ENCODE measurements at places on chromosomes 5 and 9.
A peak's percentile ranks its signal among the peaks of the same experiment; 100 is the strongest.

DNA sequence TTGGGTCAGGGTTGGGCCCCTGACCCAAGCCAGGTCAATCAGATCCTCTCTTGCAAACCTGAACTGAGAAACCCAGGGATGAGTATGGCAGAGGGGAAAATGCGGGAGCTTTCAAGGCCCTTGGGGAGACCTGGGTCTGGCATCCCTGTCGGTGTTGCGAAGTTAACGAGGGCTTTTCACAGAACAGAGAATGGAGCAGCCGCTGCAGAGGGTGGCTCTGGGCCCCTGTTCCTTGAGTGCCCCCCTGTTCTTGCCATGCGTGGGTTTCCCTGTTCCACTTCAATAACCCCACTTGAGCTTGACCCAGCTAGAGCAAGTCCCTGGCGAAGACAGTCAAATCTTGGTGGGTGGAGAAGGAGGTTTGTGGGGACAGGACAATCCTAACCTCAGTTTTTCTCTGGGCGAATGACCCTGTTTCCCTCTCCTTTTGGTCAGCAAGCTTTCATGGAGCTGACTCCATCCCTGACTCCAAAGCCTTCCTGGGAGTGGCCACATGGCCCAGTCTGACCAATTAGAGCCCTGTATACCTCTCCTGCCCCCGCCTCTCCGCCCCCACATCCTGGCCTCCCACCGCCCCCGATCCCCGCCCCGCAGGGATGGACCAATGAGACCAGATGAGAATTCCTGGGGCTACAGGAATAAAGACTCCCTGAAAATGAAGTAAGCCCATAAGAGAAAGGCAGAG, 2.9 kb upstream of the VDAC1 start:
- DNase-seq: no peak

GRCh38 chr5:68369023-68369359, 153.4 kb downstream of the PIK3R1 start:
- peak; percentile 15 for DNase-seq

GRCh38 chr5:17042041-17042440, 106.0 kb upstream of the MYO10 start:
- DNase-seq: no peak

DNA sequence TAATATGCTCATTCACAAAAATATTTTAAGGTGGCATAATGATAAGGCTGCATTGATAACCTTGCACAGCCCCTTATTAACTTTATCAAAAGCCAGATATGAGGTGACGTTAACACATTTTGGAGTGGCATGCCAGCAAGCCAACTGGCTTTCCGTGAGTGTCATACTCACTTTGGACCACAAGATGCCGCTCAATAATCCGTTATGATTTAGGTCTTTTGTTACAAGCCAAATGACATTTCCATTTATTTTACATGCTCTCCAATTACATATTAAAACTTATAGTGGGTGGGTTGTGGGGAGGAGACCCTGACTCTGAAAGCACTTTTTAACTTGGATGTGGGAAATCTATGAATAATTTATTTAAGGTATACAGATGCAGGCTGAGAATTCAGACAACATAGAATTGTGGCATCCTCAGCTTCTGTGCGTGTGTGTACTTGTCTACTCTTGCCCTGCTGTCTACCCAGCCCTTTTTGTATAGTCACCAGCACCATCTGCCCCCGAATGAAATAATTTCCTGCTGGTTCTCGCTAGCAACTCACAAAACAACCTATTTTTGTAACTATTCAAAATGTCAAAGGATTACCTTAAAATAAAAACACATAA, 305.1 kb downstream of the PSAT1 start:
- peak; percentile 80 for DNase-seq

DNA sequence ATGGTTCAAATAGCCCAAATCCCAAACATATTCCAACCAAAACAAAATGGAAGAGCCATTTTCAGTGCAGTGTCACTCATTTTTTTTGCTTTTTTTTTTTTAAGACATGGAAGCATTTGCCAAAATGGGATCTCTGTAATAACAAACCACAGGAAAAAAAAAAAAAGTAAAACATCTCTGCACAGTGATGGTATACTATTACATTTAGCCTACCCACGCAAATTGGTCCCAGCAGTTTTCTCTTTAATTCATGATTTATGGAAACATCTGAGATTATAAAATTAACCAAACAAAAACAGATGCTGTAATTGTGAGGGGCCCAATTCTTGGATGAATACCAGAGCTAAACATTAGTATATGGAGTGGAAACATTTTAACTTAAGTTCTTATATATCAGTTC, 566.6 kb downstream of the ZNF608 start:
- DNase-seq: peak; percentile 70

DNA sequence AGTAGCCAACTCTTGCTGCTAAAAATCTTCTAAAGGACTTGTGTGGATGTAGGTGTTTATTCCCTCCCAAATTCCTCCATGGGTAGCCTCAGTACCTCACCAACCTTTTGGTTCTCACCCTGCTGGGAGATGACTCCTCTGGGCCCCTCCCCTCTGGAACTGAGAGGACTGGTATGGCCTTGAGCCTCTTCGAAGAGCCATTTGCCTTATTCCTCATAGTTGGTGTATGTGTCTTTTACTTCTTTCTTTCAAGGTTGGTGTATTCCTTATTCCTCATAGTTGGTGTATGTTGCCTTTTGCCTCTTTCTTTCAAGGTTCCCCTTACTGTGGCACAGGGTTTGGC, 48.3 kb downstream of the GNAQ start:
- no peak for DNase-seq

DNA sequence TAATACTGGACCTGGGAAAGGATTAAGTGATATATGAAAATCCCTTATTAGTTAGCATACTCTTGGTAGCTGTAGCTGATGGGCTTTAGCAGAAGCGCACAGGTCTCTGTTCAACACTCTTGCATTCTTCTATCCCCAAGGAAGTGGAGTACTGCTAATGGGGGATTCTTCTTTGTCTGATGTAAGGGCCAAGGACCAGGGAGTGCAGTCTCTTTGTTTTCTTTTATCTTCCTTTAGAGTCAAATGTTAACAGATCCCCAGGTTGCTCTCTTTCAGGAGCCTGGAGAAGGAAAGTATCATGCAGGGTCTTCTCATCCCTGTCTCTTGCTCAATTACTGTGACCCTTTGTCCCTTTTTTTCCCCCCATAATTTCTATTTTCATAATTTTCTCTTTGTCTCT, 1146.9 kb upstream of the DMAC1 start:
- DNase-seq: no peak

- no peak for DNase-seq
These were observed 385.5 kb upstream of the MEF2C start for GRCh38 chr5:89268460-89268859.

- no peak for DNase-seq
These were observed 561.2 kb upstream of the C9orf72 start for GRCh38 chr9:28134446-28134976.

DNA sequence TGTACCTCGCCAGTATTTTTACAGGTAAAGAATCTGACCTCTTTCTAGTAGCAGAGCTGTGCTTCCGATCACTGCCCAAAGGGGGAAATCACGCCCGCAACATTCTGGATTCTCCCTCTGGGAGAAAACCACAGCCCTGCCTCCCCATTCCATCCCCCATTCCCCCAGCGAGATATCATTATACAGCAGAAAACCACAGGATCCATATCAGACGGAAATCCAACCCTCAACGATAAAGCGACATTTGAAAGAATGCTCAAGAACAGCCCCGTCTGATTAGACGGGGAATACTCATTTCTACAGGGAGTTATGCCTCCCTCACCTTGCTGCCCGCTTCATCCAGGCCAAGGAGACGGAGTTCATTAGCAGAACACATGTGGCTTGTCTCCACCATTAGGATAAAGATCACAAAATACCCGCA, 172.8 kb downstream of the COL23A1 start:
- no peak for DNase-seq

DNA sequence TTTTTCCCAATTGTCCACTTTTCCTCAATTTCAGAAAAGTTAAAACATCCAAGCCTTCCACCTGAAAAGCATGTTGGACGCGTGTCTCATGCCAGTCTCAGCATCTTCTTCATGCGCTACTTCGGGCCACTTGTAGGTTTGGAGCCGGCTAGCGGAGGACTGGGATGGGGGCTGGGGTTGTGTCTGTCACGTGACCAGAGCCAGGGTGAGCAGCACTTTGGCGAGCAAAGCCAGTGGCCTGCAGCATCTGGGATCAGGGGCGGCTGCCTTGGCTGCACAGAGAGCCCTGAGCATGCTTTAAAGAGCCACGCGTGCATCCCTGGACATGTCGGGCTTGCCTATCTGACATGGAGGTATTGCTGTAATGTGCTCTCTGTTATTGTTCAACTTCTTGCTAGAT, 41.2 kb downstream of the SLC6A3 start:
- DNase-seq: no peak

GRCh38 chr9:109016132-109016531, 2.8 kb upstream of the CTNNAL1 start:
- DNase-seq: peak; percentile 16

GRCh38 chr5:60257596-60258271, 364.2 kb upstream of the PDE4D start:
- peak; percentile 26 for DNase-seq

DNA sequence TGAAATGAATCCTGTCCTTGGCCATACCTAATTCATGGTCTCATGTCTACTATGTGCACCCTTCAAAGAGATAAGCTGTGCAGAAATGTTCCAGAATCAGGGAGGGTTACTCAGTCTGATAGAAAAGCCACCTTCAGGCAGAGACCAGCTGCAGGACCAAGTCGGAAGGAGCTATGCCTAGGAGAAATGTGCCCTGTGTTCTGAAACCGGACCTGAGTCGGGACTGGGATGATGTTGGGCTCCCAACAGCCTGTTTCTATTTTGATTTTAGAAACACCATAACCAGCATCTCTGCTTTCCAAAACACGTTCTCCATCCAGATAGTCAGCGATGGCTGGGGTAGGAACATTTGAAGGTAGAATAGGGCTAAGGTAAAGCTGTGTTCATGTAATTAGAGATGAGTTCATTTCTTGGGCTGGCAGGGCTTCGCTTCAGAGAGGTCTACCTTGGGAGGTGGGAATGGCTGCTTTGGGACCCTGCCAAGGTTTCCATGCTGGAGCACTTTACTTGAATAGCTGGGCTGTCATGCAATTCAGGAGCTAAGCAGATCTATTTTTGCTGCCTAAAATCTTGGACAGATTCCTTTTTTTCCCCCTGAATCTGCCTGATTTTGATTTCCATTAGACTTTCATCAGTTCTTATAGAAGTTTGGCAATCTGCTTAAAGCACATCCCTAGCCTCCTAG, 2.8 kb downstream of the ADCY2 start:
- DNase-seq: no peak

GRCh38 chr5:113531481-113532159, 18.1 kb downstream of the YTHDC2 start:
- peak; percentile 11 for DNase-seq

DNA sequence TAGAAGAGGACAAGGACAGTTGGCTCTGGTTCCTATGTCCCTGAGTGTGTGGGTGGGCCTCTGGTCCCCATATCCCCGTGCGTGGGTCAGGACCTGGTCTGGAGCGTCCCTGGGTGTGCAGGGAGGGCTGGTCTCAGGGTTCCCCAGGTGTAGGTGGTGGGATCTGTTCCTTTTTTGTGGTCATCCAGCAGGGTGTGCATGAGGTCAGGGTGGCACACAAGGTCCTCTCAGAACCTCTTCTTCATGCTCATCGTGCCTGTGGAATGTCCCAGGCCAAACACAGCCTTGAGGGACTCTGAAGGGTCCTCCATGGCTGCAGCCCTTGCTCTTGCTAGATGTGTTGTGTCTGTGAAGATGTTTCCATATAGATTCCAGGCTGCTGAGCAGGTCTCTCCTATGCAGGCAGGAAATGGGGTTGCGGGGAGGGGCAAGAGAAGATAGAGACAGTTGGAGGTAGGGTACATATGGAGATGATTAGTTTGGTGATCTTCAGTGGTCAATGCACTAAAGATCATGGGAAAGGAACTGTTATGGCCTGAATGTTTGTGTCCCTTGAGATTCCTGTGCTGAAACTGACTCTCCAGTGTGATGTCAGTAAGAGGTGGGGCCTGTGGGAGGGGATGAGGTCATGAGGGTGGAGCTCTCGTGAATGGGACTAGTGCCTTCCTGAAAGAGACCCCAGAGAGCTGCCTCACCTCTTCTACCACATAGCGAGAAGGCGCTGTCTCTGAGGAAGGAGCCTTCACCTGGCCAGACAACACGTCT, 53.1 kb downstream of the NXNL2 start:
- DNase-seq: no peak

DNA sequence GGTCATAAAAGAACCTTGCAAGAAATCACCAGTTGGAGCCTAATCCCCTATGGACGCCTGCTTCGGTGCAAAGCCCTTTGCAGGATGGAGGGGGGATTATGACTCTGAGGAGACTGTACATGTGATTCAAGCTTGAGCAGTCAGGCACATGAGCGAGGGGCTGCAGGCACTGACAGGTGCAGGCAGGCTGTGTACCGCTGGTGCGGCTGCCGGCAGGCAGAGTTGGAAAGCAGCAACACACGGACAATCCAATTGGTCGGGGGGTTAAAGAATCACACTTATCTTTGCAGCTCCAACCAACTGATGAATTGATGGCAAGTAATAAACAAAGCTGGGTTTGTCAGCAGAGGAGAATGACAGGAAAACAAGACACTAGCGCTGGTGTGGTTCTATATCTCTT, 5.7 kb downstream of the WHRN start:
- no peak for DNase-seq

DNA sequence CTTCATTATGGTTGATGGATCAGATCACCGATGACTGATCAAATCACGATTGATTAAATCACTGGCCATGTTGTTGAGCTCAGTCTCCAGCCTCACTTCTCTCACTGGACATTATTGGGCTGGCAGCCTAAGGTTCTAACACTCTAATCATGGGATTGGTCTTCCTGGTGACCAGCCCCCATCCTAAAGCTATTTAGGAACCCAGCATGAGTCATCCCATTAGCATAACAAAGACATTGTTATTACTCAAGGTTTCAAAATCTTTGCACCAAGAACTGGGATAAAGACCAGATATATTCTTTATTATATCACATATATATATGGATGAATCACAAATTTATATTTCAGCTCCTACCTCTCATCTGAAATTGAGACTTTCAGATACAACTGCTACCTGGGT, 272.1 kb upstream of the IL12B start:
- no peak for DNase-seq

DNA sequence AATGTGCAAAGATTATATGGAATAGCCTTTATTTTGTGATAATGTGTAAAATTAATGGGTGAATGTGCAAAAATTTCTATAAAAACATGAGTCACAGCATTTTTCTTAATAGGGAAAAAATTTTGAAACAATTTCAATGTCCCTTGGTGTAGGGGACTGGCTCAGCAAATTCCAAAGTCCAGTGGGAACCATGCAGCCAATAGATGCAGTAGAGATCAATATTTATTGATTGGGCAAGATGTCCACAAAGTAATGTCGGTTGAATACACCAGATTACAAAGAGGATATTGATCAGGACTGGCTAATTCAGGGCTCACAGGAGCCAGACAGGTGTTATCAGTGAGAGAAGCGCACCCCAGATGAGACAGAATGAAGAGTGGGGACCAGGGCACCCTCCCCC, 62.5 kb downstream of the AMBP start:
- no peak for DNase-seq

- DNase-seq: peak; percentile 27
These were observed 51.3 kb upstream of the PITX1 start for GRCh38 chr5:135085133-135085935.
